ENCODE measurements at places on chromosomes 11 and 22.

GRCh38 chr11:60756307-60757032, at the start of gene MS4A15:
Gene MS4A15, plus strand, starts transcription at chr11:60756867. Its CDS starts 6,867 bp downstream, at chr11:60763734.
- no peak for DNase-seq

DNA sequence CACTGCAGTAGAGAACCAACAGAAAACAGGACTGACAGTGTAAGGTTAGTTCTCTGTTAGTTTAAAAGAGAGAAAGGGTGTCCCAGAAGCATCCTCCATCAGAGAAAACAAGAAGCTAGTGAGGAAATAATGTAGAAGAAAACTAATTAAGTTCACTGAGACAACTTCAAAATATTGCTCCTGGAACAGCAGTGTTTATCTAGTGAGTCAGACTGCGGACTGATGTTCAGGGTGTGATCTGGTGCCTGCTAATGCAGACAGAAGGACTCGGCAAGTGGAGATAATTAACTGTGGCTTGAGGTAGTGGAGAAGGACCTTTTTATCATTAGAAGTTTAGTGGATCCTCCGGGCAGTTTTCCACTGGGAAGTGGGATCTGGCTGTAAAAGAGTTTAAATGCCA, 55.4 kb downstream of the CDON start:
- no peak for DNase-seq

GRCh38 chr11:129249923-129250322, 57.8 kb upstream of the ARHGAP32 start:
- DNase-seq = no peak

DNA sequence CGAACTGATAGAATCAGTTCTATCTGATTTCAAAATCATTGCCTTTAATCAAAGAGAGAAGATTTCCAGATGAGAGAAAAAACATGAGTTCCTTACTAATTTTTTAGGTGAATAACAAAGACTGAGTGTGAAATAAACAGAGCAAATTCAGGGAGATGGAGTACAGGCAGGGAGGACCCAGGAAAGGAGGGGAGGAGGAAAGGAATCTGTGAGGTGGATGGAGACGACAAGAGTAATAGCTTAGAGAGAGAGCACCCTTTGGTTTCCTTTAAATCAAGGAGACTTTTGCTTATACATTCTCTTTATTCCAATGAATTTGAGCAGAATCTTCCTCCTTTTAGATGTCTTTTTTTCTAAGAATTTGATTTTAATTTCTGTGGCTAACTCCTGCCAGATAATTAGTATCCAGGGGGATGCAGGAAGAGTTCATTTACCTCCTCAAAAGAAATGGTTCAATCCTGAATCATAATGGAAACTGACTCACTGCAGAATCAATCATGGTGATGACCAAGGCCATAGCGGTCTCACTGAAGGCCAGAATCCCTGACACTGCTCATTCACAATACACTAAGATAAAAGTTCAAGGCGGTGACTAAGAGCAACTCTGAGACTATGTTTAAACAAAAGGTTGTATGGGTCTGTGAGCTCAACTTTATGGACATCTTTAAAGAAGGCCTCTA, 234.0 kb upstream of the ZC3H12C start:
- DNase-seq = no peak

- no peak for DNase-seq
Observed at GRCh38 chr11:84289381-84289906, 1003.3 kb upstream of the CCDC90B start.
